ENCODE measurements at places on chromosomes 16 and 17. TPM values are rescaled to one million over a fixed set of nuclear protein-coding genes. Genes with fewer than 3 reads are reported as not detected.

DNA sequence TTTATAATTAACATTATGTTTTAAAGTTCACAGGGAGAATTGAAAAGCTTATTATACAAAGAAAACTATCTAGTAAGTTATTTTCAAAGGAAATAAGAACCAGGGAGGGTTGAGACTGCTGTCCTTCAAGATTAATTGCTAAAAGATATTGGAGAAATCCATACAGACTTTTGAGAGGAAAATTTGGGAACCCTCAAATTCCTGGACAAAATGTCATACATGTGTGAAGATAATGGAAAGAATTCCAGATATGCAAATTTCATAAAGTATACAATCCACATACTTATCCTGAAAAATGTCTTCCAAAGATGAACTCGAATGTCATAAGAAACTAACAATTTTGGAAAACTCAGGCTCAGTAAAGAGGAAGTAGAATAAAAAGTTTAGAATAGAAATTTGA is 213.8 kb downstream of the HS3ST3A1 start:
- no peak for DNase-seq

- DNase-seq = peak; percentile 82
These were observed 62.3 kb downstream of the TMEM100 start for GRCh38 chr17:55660178-55660886.

DNA sequence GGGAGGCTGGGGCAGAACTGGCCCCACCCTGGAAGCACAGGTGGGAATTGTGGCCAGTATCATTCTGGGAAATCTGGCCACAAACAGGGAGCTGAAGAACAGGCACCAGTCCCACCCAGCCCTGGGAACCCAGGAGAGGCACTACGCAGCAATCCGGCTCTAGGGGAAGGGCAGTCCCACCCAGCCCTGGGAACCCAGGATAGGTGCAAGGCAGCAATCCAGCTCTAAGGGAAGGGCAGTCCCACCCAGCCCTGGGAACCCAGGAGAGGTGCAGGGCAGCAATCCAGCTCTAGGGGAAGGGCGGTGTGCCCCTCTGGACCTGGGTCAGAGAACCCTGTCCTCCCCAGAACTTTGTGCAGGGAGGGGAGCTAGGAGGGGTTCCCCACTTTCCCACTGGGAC is 7.1 kb downstream of the DRC3 start:
- no peak for DNase-seq

- no peak for DNase-seq
These were observed 202.7 kb downstream of the CDH11 start for GRCh38 chr16:64919141-64919540.

DNA sequence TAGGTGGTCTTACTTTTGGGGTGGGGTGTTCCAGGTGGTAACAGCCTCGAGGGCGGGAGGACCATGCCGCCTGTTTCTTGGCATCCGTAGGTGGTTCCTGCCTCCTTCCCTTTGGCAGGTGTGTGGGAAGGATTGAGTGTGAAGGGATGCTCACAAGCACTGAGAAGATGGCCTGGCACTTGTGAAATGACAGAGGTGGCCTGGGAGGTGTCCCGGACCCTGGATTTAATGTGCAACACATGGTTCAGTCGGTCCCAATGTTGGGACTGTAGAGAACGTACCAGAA is 165.8 kb upstream of the FOXF1 start:
- DNase-seq = no peak

- DNase-seq = no peak
These were observed at the start of gene PPP1R1B for GRCh38 chr17:39626171-39627046. TSS of gene PPP1R1B (plus strand) at chr17:39626952. CDS start at chr17:39627393, 441 bp downstream.

GRCh38 chr16:11901091-11901490 is 14.7 kb downstream of the GSPT1 start:
- no peak for DNase-seq

DNA sequence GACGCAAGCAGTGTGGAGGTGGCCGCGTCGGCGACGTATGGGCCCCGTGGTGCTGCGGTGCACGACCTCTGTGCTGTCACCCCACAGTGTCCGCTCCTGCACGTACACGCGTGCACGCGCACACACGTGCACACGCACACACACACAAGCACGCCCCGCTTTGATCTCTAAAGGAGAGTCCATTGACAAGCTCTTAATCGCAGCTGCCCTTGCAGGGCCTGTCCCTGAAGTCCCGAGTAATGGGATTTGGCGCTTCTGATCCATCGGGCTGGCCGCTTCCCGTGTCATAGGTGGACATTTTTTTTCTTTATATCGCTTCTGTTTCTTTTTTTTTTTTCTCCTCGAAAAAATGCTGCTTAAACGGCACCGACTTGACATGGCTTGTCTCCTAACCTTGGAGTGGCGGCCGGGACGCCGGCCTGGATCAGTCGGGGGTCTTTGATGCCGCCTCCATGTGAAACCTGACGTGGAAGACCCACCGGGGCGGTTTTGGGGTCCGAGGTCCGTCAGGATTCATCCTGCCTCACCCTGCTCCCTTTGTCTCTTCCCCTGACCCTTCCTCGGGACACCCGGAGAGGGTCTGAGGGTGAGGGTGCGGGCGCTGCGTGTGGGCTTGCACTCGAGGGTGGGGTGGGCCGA is 8.3 kb upstream of the AXIN1 start:
- DNase-seq = no peak

- DNase-seq = no peak
These were observed 61.3 kb downstream of the LMF1 start for GRCh38 chr16:909281-910000.

CBX8 gene
- 18.9 TPM for polyA plus RNA-seq

GRCh38 chr16:30472328-30472942 is at the start of gene ITGAL:
TSS of gene ITGAL (plus strand) at chr16:30472742. CDS start at chr16:30472838, 96 bp downstream.
- no peak for DNase-seq

Data from left renal pelvis (tissue), 4 donors.